Activated CD4-positive, alpha-beta T cell treated with anti-CD3 and anti-CD28 coated beads for 36 hours (primary cell): ENCODE measurements at places on chromosomes 4 and X.

- peak; percentile 74 for DNase-seq
Observed at GRCh38 chr4:169410839-169411770, 140.3 kb upstream of the SH3RF1 start.

DNA sequence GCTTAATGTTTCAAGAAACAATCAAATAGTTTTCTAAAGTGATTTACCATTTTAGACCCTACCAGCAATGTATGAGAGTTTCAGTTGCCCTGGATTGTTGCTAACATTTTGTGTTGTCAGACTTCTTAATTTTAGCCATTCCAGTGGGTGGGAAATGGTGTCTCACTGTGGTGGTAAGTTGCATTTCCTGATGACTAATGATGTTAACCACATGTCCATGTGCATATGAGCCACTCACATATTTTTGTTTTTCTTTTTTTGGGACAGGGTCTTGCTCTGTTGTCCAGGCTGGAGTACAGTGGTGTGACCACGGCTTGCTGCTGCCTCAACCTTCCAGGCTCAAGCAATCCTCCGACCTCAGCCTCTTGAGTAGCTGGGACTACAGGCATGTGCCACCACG, 48.3 kb downstream of the MED28 start:
- DNase-seq, result no peak

DNA sequence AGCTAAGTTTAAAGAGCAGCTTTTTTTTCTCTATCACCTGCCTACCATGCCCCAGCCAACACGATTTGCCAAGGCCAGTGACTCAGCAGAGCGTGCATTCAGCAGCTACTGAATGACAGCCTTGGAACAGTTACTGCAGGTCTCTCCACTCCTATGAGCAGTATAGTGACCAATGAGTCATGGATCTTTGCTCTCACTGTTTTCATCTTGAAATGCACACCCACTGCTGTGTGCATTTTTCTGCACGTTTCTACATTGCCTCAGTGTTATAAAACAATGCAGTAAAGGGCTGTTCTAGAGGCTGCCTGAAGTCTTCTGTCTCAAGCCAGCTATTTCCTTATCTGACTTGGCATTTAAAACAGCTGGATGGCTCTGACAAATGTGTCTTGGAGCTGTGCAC, 66.0 kb upstream of the C4orf54 start:
- peak; percentile 55 for DNase-seq

- DNase-seq, result no peak
Observed at GRCh38 chrX:46864606-46865005, 27.8 kb downstream of the RP2 start.

DNA sequence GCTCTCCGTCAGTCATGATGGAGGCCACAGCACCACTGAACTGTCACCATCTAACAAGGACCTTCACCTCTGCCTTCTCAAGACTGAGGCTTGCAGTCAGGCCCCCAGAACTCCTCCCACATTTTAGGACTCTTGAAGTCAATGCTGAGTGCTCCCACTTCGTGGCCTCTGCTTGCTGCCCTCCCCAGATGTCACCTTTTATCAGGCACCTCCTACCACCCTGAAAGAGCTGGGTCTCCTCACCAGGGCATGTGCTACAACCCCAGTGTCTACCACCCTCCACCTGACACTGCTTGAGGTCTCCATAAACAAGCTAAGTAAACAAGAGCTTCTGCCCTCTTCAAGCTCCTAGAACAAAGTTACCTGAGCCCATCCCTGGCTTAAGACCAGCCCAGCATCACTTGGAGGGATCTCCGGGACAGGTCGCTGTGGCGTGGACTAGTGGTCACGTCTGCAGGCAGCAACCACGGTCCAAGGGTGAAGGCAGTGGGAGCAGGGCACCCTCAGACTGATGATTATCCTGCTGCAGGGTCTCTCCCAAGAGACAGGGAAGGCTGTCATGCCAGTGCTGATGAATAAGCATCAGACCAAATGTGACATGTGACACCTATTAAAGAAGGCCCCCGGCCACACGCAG, 7.7 kb upstream of the FAM53A start:
- no peak for DNase-seq

GRCh38 chr4:7073526-7074390, 5.9 kb upstream of the GRPEL1 start:
- DNase-seq, result peak; percentile 38

DNA sequence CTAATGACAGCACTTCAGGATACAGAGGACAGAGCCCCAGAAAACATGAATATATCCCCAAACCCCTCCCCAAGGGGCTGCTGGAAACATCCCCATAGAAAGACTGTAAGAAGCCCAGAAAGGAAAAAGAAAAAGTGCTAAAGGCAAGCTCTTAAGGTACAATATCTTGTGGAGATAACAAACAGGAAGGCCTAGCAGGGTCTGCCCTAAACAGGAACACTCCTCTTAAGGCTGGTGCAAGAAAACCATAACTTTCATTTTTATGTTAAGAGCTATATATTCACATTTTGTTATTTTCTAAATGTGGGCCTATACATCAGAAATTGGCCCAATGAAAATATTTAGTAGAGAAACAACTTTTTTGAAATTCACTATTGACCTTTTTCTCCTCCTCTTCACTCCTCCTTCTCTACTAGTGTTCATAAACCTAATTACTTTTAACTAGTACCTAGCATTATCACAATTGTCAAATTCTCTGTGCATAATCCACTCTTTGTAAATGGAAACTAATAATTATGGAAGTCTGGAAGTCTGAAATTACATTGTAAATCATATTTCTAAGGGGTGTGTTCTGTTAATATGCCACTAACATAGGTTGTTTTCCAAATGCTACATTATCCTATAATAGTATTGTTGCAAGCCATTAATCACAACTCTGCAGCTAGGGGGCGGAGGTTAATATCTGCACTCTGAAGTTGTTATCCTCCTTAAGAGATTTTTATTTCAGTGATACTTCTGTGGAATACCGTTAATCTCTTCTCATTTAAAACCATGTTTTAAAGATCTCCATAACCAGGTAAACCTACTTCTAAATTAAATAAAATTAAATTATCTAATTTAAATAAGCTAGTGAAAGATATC, 59.8 kb downstream of the CASK start:
- no peak for DNase-seq

- DNase-seq, result no peak
Observed at GRCh38 chr4:146787731-146788130, 149.0 kb downstream of the POU4F2 start.

- no peak for DNase-seq
Observed at GRCh38 chrX:143095816-143096215, 70.1 kb downstream of the SPANXN4 start.

DNA sequence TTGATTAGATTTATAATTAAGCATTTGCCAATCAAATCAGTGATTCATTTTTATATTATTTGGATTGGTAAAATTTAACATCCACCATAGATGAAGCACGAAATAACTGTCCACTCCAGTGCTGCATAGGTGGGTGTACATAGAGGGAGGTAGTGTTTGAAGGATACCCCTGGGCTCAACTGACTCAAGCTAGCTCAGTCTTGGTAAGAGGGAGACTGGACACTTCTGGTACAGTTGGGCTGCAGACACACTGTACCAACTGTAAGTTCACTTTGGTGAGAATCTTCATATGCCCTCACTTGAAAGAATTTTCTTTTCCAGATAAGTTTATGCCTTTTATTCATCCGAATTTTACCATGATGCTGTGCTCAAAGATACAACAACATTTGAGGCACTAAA, 48.6 kb upstream of the UGT2B15 start:
- no peak for DNase-seq

- no peak for DNase-seq
Observed at GRCh38 chr4:174808836-174809235, 20.2 kb downstream of the GLRA3 start.

- DNase-seq, result no peak
Observed at GRCh38 chrX:34275699-34276098, 143.6 kb upstream of the FAM47A start.

DNA sequence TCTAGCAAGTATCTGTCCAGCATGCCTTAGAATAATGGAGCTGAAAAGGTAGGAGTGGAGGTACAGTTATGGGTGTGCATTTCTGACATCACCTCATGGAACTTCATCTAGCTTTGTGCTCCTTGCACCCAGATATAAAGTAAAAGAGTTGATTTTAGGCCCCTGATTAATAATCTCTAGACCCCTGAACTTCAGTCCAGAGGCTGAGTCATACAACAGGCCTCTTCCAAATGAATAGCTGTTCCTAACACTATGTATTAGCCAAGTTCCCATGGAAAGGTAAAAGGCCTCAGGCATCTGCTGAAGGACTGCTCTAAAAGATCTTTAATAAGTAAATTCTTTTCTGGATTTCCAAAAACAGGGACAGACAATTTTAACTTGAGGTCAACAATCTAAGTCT, 16.2 kb downstream of the TBC1D9 start:
- no peak for DNase-seq

GRCh38 chr4:181827246-181827645, 416.0 kb upstream of the TENM3 start:
- DNase-seq, result no peak

DNA sequence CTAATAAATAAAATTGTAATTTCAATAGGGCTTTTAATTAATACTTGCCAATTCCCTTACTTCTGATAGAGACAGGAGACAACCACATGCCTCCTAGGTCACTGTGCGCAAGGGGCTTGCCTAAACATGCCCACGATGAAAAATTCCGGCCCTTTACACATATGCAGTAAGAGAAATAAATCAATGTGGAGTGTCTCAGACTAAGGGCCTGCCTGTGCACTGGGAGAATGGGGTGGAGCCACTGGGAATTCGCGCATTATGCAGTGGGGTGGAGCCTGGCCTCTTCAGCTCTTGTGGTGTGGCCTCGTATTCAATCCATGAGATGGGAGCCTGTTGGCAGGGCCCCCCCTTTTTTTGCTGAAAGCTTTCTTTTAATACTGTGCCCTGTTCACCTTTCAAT, 484.5 kb downstream of the PDGFC start:
- DNase-seq, result no peak

DNA sequence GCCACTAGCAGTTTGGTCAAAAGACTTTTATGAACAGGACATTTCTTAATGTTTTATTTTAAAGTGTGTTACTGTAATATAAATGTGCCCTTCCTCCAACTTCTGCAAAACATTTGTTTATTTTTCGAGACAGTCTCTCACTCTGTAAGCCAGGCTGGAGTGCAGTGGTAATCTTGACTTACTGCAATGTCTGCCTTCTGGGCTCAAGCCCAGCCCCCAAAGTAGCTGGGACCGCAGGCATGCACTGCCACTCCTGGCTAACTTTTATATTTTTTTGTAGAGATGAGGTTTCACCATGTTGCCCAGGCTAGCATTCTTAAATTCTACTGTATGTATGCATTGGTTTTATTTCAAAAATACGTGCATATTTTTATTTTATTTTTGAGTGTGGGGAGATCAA, 1201.9 kb downstream of the STIM2 start:
- DNase-seq, result no peak

GRCh38 chr4:173998471-173999144, 284.9 kb downstream of the FBXO8 start:
- no peak for DNase-seq

GRCh38 chrX:95117556-95117955, 1443.5 kb downstream of the FAM133A start:
- DNase-seq, result no peak

GRCh38 chrX:69022430-69022829, 142.8 kb downstream of the PJA1 start:
- DNase-seq, result no peak

- no peak for DNase-seq
Observed at GRCh38 chr4:19736968-19737756, 514.5 kb upstream of the SLIT2 start.

- DNase-seq, result no peak
Observed at GRCh38 chrX:72621625-72622485, 49.2 kb upstream of the HDAC8 start.

DNA sequence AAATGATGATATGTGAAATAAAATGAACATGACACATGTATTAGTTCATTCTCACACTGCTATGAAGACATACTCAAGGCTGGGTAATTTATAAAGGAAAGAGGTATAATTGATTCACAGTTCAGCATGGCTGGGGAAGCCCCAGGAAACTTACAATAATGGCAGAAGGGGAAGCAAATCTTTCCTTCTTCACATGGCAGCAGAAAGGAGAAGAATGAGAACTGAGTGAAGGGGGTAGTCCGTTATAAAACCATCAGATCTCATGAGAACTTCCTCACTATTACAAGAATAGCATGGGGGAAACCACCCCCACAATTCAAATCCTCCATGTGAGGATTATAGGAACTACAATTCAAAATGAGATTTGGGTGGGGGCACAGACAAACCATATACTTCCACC, 243.9 kb upstream of the GYPA start:
- DNase-seq, result no peak

GRCh38 chrX:102833136-102833535, 103.9 kb upstream of the RAB40AL start:
- no peak for DNase-seq
